ENCODE measurements at places on chromosomes 6 and 20.

- DNase-seq: no peak
Observed at GRCh38 chr6:32088487-32089049, 20.6 kb downstream of the TNXB start.

DNA sequence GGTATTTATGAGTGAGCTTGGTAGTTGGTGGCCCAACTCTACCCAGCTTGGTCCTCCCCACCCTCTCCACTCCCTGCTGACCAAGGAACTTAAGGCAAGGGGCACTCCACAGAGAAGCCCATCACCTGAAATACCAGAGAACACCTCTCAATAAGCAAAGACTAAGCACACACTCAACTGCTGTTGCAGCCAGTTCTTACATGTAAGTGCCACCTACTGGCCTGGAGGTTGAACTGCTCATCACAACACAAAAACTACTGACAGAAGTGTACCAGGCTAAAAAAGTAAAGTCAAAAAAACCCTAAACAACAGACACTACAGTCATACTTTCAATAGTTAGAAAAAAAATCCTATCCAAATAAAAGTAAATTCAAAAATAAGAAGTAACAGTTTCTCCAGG, 146.2 kb downstream of the FAM83B start:
- no peak for DNase-seq

- no peak for DNase-seq
Observed at GRCh38 chr6:112636650-112637262, 289.6 kb downstream of the RFPL4B start.

DNA sequence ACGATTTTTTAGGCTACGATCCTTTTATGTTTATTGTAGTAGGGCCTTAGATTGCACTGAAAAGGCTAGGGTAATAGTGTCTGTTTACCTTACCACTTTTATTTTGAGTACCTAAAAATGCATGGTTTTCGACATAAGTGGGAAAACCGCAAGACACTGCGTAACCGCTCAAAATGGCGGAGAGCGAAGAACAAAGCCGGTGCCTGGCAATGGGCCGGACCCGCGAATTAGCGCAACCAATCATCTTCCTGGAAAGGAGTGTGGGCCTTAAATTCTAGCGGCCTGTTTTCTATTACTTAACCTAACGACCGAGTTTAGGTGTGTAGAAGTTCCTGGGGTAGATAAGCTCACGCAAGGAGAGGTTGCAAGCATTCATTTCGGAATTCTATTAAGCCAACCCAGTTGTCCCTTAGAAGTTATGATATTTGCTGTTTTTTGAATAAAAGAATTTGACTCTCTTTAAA, 118.0 kb downstream of the HFE start:
- peak; percentile 75 for DNase-seq

- no peak for DNase-seq
Observed at GRCh38 chr6:107670792-107671199, 153.3 kb downstream of the SCML4 start.

GRCh38 chr6:158538741-158539140, 21.1 kb upstream of the TMEM181 start:
- no peak for DNase-seq

DNA sequence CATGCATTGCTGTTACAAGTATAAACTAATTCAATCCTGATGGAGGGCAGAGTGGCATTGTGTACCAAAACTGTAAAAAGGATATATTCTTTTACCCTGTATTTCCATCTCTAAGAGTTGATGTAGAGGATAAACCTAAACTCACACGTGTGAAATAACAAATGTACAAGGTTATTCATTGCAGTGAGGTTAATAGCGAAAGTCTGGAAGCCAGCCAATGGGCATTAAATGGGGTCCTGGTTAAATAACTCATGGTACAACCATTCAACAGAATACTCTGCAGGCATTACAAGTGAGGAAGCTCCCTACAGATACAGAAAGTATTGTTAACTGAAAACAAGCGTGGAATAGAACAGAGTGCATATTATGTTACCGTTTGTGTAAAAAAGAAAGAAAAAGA, 56.9 kb downstream of the BCAS1 start:
- DNase-seq: no peak

DNA sequence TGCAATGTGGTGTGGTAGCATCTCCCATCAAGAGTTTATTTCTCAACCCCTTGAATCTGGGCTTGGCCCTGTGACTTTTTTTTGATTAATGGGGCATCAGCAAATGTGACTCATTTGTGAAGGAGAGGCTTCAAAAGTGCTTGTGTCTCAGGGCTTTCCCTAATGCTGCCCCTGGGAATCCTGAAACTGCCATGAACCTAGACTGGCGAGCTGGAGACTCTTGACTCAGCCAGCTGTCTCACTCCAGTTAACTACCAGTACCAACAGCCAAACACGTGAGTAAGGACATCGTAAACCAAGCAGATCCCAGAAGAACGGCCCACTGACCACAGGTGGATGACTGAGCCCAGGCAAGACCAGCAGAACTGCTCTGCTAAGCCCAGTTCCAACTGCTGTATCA, 72.8 kb upstream of the ADTRP start:
- no peak for DNase-seq

GRCh38 chr6:138724015-138724414, 49.6 kb upstream of the CCDC28A start:
- DNase-seq: no peak

GRCh38 chr20:37421988-37422387, 76.0 kb downstream of the SRC start:
- DNase-seq: no peak

- DNase-seq: no peak
Observed at GRCh38 chr6:161850562-161850961, 576.7 kb upstream of the AGPAT4 start.

DNA sequence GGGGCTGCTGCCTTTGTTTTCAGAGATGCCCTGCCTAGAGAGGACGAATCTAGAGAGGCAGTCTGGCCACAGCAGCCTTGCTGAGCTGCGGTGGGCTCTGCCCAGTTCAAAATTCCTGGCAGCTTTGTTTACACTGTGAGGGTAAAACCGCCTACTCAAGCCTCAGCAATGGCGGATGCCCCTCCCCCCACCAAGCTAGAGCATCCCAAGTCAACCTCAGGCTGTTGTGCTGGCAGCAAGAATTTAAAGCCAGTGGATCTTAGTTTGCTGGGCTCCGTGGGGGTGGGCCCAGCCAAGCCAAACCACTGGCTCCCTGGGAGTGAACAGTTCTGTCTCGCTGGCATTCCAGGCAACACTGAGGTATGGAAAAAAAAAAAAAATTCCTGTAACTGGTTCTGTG, 970.9 kb downstream of the TBC1D32 start:
- no peak for DNase-seq

DNA sequence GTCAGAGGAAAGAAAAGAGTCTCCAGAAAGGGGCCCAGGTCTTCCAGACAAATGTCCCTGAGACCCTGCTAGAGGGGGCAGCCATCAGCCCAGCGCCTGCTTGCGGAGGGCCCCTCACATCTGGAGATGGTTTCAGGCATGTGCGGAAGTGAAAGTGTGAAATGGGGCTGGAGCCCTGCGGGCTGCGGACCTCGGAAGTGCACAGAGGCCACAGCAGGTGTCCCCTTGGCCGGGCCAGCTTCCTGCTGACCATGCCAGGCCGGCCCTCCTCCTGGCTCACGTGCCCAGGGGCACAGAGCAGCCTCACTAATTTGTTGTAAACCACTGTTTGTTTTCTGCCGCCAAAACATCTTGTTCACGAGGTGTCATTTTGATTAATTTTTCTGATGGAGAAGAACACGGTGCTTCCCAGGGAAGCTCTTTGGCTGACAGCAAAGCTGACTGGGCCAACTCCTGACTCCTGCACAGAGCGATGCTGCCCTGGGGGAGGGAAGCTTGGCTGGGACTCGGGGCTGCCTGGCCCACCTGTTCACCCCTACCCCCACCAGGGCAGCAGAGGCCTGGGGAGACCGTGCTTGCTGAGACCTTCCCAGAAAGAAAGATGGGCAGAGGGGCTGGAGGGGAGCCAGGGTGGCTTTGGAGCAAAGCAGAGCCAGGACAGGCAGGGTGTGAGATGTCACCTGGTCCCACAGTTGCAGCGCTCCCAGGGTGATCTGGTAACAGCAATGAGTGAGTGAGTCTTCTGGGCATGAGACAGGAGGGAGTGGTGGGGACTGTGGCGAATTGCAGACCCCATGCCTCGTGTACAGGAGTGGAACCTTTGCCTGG, 54.2 kb downstream of the BCAS4 start:
- no peak for DNase-seq

DNA sequence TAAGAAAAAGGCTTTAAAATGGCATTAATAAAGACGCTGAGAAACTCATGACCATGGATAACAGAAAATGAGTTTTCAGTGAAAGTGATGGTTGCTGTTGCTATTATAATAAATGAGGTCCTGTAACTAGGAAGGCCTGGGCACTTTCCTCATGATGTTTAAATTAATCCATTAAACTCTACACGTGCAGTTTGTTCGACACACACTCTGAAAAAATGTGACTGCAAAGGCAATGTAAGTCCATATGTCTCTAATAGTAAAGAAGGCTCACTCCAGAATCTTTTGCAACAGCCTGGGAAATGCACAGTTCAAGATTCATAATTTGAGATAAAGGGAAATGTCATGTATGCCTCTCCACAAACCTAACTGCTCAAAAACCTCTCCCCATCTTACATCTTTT, 153.4 kb downstream of the COL12A1 start:
- no peak for DNase-seq

GRCh38 chr6:148873868-148874267, 127.0 kb downstream of the UST start:
- DNase-seq: no peak

- DNase-seq: no peak
Observed at GRCh38 chr6:108145639-108146038, 20.2 kb upstream of the NR2E1 start.

DNA sequence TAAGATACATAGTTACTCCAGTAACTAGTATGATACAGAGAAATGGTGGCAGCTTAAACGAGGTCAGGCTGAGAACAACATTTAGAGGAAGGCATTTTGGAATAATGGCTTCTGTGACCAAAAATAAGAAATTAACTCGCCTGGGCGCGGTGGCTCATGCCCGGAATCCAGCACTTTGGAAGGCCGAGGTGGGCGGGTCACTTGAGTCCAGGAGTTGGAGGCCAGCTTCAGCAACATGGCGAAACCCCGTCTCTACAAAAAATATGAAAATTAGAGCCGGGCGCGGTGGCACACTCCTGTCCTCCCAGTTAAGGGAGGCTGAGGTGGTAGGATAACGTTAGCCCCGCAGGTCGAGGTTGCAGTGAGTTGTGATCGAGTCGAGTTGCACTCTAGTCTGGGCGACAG, 1.8 kb downstream of the IGF2R start:
- DNase-seq: no peak

DNA sequence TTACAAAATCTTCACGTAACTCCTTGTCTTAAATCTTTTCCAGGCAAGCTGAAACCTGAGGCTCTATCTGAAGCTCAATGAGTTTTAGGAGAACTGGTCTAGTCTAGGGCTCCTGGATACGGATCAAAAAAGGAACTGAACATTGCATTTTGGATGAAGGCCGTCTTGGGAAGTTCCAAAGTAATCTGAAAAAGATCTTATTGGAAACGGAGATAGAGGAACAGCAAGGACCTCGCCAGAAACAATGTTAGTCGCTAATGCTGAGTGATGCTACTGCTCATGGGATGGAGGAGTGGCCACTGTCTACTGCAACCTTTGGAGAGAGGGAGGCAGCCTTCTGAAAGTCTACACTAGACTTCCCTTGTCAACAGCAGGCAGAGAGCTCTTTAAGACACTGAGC, 91.4 kb upstream of the ATXN1 start:
- DNase-seq: no peak

All from stimulated activated CD4-positive, alpha-beta T cell treated with anti-CD3 and anti-CD28 coated beads, TNF-alpha, amount 100 ng/mL, for 24 hours (primary cell).